NCI-H1105 treated with DMSO at 0.1 percent for 48 hours (cell line): ENCODE measurements at places on chromosomes 6 and 20.
A peak's percentile ranks its signal among the peaks of the same experiment; 100 is the strongest.

GRCh38 chr6:117653949-117654348, 21.3 kb upstream of the NUS1 start:
- no peak for DNase-seq

DNA sequence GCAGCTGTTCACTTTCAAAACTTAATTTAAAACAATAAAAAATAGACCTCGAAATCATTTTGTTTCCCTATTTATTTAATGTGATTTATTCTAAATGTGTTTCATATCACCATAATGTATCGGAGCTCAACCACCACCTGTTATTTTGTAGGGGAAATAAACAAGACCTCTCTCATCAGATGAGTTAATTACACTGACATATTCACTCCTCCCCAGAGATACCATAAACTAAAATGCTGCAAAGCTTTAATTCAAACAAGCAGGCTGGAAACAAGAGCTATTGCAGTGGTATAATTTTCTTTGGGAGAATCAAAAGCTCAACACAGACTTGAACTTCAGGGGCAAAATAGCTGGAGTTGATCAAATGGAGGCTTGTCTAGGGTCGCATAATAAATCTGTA, 303.5 kb upstream of the TSHZ2 start:
- DNase-seq = no peak

- no peak for DNase-seq
Observed at GRCh38 chr6:169513478-169514193, 188.2 kb downstream of the WDR27 start.

- peak; percentile 5 for DNase-seq
Observed at GRCh38 chr6:75933387-75933975, 139.0 kb downstream of the IMPG1 start.

DNA sequence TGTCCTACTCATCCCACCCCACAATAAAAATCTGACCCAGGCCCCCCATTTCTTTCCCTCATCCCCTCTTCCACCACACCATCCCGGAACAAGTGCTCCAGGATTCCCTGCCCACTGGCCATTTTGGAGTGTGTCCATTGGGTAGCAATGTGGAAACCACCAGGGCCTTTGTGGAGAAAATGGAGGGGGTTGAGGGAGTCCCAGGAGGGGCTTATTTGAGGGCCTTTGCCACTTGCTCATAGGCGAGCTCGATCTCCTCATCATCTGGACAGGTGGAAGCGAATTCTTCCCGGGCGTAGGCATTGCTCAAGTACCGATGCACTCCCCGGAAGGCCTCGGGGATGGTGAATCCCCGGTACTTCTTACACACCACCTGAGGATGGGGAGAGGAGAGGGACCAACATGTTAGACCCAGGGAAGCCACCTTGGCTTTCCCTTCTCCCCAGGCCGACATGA, 1.6 kb upstream of the DDAH2 start:
- no peak for DNase-seq

DNA sequence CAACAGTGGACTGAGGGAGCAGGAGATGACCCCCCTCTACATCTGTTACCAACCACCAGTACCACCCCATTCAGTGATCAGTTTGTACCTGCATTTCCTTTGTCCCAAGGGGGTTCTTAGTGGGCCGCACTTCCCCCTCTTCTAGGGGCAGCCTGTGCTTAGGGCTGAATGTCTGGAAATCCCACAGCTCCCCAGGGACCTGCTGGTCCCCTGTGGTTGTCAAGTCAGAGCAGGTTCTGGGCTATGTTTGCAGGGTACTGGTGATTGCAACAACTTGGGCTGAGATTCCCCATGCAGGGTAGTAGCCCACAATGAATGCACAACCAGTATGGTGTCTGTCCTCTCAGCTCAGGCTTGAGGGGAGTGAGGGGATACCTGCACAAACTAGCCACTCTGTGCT, 39.7 kb upstream of the COL10A1 start:
- no peak for DNase-seq

- no peak for DNase-seq
Observed at GRCh38 chr6:35120746-35121145, 20.4 kb downstream of the TCP11 start.

DNA sequence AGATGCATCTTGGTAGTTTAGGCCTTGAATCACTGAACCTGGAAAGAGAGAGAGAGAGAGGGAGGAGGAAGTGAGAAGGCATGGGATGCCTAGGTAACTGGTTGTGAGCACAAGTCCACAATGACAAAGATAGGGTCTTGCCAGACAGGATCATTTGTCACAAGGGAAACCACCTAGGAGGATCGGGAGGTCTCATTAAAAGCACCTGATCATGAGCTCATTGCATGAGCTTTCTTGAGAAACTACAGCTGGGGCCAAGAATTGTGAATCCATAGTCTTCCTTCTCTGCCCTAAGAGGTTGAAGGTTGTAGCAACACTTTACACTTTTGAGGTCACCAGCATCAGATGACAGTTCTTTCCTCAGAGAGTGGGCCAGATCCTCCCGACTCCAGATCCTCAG, 195.7 kb downstream of the CD83 start:
- no peak for DNase-seq

GRCh38 chr6:47308198-47308517, 1.5 kb downstream of the TNFRSF21 start:
- DNase-seq = no peak

DNA sequence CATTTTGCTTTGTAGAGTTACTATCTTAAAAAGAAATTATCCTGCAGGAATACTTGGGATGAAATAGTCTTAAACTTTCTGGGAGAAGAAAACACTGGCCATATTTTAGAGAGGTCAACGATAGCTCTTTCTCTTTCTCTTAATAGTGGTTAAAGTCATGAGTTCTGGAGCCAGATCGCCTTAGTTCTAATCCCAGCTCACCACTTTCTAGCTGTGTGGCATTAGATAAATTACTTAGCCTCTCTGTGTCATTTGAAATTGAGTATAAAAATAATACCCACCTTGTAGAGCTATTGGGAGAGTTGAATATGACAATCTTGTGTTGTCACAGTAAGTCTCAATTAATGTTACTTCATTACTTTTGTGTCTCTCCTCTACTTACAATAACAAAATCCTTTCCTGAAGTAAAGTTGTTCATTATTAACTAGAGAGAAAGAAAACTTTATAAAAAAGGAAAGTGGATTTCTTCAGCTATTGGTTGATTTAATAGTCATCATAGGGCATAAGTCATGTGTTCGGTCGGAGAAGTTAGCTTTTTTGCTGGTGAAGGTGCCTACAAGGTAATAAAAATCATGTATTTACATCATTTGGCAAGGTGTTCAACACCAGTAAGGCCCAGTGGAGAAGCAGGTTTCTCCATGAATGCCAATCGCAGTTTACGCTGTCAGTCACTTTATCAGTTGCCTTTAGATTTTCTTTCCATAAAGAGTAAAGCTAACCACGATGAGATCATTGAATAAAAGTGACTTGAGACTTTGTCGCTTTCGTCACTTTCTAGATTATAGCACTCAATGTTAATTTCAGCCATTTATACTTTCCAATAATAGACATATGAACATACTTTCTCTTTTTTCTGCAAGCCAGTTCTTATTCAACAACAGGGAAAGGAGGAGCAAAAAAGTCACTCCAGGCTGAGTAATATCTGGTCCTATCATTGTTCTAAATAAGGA, 2.0 kb downstream of the NEDD9 start:
- DNase-seq = no peak

DNA sequence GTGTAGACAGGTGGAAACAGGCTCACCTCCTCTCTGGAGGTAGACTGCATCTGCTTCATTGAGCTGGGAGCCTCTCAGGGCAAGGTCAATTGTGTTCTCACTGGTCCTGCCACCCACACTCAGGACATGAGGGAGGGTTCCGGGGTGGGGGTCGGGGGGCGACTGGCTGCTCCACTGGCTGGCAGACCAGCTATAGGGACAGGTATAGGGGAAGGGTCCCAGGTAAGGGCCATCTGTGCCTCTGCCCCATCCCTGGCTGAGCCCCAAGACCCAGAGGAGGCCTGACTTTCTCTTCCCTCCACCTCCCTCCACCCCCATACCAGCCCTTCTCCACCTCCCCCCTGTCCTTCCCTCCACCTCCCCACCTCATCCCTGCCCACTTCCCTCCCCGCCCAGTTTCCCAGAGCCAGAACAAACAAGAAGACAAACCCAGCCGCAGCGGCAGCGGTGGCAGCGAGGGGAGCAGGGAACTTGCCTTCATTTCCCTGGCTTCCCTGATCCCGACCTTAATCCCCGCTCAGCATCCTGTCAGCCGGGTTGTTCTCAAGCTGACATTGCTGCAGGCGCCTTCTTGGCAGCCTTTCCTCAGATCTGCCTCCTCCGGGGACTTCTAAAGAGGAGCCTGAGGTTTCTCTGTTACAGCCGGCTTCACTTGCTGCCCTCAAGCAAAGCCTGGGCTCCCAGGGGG, 18.3 kb upstream of the FOXP4 start:
- no peak for DNase-seq

- no peak for DNase-seq
Observed at GRCh38 chr6:87481931-87482330, 9.2 kb downstream of the SLC35A1 start.

GRCh38 chr6:152078804-152079203, 271.3 kb downstream of the ESR1 start:
- DNase-seq = no peak

GRCh38 chr6:56486681-56487080, 156.0 kb downstream of the DST start:
- no peak for DNase-seq

DNA sequence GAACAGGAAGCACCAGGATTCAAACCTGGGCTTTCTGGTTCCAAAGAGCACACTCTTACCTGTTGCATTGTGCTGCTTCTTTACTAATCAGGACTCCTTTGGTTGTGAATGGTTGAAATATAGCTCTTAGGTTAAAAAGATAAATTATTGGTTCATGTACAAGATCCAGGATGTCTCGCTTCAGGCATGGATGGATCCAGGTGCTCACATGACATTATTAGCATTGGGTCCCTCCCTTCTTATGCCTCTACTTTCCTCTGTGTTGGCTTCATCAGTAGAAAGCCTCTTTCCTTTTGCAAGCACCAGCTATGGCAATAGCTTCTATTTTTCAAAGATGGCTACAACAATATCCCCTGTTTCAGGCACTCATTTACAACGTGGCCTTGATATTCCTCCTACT, 217.7 kb upstream of the SULF2 start:
- DNase-seq = no peak
